Activated T-cell treated with anti-CD3 and anti-CD28 coated beads for 24 hours (primary cell): ENCODE measurements at places on chromosomes 7 and 10.

- DNase-seq, result no peak
Measured at GRCh38 chr7:145269418-145270161, 433.7 kb upstream of the TPK1 start.

DNA sequence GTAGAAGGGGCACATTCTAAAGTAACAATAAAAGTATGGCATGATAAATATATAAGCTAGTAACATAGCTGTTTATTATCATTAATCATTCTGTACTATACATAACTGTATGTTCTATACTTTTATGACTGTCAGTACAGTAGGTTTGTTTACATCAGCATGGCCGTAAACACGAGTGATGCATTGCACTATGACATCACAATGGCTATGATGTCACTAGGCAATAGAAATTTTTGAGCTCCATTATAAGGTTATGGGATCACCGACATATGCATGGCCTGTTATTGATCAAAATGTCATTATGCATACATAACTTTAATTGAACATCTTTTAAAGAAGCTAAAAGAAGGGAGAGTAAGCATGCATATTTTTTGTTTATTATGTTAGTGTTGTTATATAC lies 200.1 kb upstream of the SHH start:
- no peak for DNase-seq

GRCh38 chr7:13036256-13036780 lies 348.9 kb downstream of the ARL4A start:
- DNase-seq, result no peak

- no peak for DNase-seq
Measured at GRCh38 chr7:82051601-82052000, 281.8 kb upstream of the HGF start.

DNA sequence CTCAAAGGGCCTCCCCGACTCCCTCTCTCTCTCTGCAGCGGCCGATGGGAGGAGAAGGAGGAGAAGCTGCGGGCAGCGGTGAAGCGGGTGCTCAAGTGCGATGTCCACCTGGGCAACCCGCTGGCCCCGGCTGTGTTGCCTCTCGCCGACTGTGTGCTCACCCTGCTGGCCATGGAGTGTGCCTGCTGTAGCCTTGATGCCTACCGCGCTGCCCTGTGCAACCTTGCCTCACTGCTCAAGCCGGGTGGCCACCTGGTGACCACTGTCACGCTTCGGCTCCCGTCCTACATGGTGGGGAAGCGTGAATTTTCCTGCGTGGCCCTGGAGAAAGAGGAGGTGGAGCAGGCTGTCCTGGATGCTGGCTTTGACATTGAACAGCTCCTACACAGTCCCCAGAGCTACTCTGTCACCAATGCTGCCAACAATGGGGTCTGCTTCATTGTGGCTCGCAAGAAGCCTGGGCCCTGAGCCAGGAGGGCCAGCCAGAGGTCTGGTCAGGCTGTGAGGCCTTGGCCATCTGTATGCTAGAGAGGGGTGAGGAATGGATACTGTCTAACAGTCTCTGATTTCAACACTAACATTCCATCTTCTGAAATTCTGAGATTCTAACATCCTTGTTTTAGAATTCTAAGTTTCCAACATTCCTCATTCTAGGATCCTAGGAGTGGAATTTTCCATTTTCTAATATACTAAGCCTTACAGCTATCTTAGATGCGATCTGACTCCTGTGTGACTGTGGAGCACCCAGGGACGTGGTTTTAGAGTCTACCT lies 3.6 kb downstream of the INMT start:
- no peak for DNase-seq

- no peak for DNase-seq
Measured at GRCh38 chr7:157837047-157837446, 500.2 kb downstream of the DNAJB6 start.

- peak; percentile 47 for DNase-seq
Measured at GRCh38 chr10:70232155-70232858, 922 bp downstream of the PPA1 start.

DNA sequence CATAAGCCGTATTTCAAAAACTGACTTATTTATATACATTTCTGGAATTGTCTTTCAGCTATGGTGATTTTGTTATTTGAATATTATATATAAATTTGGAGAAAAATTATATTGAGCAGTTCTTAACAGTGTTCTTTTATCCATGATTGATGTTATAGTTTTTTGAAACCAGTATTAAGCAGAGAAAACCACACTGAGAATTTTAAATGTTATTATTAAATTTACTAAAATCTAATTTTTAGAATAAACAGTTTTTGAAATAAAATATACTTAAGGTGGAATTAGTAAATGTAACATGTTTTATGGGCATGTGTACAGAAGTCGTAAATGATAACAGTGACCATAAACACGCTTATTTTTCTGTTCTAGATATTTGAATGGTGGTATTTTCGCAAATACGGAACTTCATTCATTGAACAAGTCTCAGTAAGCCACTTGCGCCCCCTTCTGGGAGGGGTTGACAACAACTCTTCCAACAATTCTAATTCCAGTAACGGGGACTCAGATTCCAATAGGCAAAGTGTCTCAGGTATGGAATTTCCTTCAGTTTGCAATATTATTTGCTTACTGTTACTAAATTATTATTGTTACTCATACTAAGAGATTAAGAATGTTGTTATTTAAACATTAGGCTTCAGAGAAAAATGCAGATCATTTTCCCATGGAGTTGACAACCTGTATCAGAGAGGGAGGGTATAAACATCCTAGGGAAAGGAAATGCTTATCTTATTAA lies 166.1 kb downstream of the ST7 start:
- DNase-seq, result peak; percentile 63

DNA sequence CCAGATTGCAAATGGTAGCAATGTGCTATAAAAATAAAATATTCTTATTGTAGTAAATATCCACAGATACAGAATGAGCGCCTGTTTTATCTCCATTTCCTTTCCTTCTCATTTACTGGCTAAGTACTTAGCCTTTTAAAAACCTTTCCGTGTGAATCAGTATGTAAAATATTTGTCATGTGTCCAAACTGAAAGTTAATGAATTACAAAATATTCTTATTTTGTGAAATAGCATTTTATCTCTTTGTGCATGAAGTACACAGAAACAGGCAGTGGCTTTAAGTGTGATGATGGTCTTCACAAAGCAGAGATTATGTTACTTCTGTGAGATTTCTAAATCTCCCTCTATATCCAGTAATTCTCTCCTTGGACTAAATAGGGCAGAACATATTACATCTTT lies 56.7 kb upstream of the KIAA1217 start:
- no peak for DNase-seq

GRCh38 chr10:50604049-50604640 lies 19.6 kb downstream of the SGMS1 start:
- DNase-seq, result no peak
